ENCODE measurements at places on chromosomes 1 and 21. TPM values are rescaled to one million over a fixed set of nuclear protein-coding genes. Genes with fewer than 3 reads are reported as not detected.

DNA sequence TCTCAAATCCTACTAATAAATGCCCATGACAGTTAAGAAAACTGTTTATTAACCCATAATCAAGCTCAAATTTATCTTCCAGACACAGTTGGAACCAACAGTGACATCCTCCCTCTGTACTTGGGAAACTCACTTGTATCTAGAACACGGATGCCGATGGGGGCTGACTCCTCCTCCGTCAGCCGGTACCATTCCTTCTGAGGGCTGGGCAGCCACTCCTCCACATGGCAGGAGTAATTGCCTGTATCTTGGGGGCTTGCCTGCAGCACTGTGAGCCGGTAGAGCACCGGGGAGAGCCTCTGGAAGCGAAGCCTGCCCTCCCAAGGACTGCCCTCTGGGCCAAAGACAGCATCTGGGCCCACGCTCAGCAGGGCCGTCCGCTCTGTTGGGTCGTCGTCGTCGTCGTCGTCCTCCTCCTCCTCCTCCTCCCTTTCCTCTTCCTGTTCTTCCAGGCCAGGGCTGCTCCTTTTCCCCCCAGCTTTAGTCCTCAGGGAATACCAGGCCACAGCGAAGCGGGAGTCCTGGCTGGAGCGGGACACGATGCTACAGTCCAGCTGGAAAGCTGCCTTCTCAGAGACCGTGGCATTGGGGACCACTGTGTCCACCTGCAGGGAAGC, 8.5 kb upstream of the CD58 start:
- ATAC-seq: no peak

The RIIAD1 gene
- total RNA-seq: 10.3 TPM

DNA sequence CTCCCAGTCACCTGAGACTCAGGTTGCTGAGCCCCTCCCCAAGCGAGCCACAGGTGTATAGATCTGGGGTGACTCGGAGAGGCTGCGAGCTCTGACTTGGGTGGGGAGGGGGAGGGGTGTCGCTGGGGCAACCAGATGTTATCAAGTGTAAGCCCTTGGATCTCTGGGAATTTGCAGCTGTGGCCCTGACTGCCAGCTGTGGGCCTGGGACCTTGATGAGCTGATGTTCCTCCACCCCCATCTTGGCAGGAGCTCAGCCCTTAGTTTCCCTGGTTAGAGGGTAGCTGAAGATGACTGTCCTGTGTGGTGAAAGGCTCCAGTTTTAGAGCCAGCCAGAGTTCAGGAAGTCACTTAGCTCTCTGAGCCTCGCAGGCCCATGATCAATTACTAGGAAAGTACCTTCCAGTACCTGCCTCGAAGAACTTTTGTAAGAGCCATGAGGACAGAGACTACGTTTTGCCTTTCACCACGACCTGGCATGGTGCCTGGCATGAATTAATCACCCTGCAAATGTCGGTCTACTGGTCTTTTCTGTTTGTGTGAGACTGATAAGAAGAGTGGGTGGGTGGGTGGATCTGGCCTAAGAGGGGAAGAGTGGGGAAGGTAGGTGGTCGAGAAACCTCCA, 55.8 kb downstream of the YARS1 start:
- no peak for ATAC-seq

DNA sequence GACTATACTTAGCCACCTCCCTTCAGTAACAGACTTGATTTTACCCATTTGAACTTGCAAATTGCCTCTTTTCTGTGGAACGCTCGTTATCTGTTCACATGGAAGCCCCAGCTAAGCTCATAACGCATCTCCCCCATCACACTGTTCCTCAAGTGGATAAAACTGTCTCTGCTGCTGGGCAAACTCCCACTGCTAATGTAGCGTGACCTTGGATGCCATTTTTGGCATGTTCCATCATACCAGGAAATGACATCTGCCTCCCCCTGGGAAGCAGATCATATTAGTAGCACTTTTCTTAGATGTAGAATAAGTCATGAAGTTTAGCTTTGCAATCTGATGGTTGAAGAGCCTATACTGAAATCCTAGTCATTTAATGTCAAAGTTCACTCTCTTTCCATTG, 528.7 kb upstream of the PLXNA2 start:
- ATAC-seq: no peak

GRCh38 chr21:42721341-42721824, 68.0 kb downstream of the PDE9A start:
- ATAC-seq: no peak

DNA sequence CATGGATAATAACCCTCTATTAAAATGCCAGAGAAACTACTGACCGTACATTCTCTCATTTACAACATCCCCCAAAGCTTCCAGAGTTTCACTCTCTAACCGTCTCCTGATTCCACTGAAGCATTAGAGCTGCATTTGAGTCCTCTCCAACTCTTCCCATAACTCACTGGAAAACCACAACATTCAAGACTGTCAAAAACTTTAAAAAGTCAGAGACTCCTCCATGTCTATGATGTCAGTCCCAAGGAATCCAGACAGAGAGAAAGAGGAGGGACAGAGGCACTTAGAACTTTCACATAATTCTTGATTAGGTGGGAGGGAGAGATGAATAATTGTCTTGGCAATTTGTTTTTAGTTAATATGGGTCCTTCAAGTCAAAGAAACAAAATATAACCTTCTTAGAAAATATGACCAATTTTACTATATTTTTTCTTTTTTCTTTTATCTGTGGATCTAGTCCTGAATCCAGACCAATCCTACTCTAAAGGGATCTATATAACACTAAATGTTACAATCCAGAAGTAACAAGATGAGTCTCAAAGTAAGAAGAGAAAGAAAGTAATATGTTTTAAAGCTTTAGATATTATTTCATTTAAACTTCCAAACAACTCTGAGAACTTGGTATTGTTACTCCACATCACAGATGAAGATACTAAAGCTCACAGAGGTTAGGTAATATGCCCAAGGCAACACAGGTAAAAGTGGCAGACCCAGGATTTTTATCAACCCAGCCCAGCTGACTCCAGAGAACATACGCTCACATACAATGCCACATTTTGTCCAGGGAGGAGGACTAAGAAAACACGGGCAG, 23.8 kb downstream of the OTUD7B start:
- no peak for ATAC-seq

The VCAM1 gene
- 84.0 TPM for total RNA-seq

DNA sequence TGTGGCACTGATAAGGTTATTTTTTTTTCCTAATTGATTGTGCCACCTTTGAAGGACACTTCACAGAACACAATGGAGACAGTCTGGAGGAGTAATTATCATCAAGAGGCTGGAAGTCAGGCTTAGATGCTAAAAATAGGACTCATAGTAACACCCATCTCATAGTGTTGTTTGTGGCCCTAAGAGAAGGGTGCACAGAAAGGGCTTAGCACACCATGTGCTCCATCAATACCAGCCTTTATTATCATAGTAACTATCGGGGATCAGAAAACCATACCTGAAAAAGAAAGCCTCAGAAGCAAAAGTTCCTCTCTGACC, 11.9 kb downstream of the NIPAL3 start:
- peak; percentile 34 for ATAC-seq

GRCh38 chr1:76868916-76869315, 1.6 kb downstream of the ST6GALNAC5 start:
- ATAC-seq: peak; percentile 6

GRCh38 chr1:221555689-221556433, 186.0 kb downstream of the DUSP10 start:
- no peak for ATAC-seq

The INSRR gene
- total RNA-seq: not detected

GRCh38 chr1:242243472-242243871, 244.6 kb upstream of the MAP1LC3C start:
- no peak for ATAC-seq

The OR2AK2 gene
- total RNA-seq: 0.44 TPM

- peak; percentile 64 for ATAC-seq
These were observed 180.7 kb downstream of the ZNF326 start for GRCh38 chr1:90175490-90176167.

The SLC45A1 gene
- total RNA-seq: 4.2 TPM

DNA sequence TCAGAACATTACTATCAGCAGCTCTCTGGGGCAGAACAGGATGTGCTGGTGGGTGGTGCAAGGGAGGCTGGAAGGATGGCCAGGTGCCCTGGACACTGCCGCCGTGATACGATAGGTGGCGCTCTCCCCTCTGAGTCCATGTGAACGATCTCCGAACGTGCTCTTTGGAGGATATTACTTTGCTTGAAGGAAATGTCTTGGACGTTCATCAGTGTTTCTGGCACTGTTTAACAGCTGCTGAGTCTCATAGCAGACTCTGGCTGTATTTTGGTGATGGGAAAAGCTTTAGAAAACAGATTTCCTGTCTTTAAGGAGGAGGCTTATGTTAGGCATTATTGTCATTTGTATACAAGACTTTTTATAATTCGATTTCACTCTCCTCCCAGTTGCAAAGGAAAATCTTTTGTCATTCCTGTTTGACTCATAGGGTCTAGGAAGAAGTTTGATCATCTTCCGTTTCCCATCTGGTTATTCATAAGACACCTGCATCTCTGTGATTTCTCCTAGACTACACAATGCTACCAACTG, 386.2 kb upstream of the ADGRL2 start:
- peak; percentile 79 for ATAC-seq

The PPFIA4 gene
- total RNA-seq: 5.3 TPM

DNA sequence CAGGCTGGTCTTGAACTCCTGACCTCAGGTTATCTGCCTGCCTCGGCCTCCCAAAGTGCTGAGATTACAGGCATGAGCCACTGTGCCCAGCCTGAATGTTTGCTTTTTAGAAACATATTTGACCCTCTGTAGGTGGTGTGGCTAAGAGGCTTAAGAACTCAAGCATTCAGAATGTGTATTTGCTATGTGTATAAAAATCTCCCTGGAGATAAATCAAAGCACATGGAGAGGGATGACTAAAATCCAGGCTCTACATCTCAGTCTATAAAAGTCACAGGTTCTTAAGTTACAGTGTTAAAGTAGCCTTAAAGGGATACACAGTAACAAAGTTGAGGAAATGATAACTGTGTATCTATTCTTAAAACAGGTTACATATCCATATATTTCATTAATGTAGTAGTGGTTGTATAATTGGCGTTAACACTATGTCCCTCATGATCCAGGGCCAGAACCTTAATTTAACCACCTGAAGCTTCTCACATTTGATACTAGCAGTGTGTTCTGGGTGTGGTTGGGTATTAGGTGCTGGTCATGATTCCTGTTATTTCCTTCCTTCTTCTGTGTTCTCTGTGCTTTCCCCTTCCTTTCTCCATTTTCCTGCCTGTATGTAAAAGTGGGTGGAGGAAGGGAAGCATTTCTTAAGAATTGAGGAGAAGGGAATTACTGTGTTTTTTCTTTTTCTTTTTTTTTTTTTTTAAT, 16.2 kb downstream of the GIPC2 start:
- ATAC-seq: no peak

The ATP1A1 gene
- total RNA-seq: 136 TPM

GRCh38 chr21:44368711-44369446, 15.5 kb downstream of the TRPM2 start:
- no peak for ATAC-seq

The KLHL17 gene
- total RNA-seq: 11.2 TPM

GRCh38 chr1:234369784-234370183, 3.5 kb upstream of the COA6 start:
- ATAC-seq: no peak

- no peak for ATAC-seq
These were observed 225.5 kb downstream of the PATJ start for GRCh38 chr1:61967750-61968149.

The MAPKAPK2 gene
- total RNA-seq: 43.3 TPM

The MEX3A gene
- 92.3 TPM for total RNA-seq

DNA sequence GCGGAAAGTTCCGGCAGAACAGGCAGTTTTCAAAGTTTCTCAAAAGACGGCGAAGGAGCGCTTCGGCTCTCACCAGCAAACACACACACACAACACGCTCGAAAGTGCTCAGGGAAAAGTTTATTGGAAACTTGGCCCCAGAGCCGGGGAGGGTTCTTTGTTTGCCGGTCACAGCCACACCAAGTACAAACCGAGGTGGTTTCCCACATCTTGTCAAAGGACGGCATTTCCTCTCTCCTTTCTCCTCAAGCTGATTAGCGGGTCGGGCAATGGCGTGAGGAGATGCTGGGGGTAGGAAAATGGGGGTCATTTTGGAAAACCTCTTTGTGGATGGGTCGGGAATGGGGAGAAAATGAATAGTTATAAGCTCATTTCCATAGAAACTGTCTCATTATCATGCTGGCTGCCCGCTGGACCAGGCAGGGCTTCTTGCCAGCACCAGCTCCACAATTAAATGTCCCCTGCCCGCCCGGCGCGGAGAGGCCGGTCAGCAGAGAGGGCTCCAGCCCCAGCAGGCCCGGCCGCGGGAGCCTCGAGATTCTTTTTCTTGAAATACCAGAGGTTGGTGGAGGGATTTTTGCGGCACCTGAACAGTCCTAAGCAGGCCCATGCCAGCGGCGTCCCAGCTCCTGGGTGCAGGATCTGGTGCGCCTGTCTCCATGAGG, 92.3 kb downstream of the PRDM16 start:
- ATAC-seq: no peak

DNA sequence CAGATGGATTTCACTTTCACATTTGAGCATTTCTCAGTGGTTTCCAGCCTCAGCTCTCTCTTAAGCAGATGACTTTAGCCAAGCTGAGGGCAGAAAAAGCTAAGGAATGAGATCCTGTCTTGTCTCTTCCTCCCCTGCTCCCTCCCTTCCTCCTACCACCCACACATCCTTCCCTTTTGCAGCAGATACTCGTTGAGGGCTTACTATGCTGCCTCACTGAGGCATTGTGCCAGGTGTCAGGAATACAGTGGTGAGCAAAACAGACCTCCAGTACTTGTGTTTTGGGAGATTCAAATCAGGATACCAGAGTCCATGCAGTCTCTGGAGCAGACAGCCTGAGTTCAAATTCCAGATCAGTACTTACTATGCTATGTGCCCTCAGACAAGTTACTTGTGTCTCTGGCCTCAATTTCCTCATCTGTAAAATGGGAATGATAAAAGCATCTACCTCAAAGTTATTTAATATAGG, 43.2 kb downstream of the KIF26B start:
- no peak for ATAC-seq

GRCh38 chr1:167927046-167927754, 9.3 kb upstream of the DCAF6 start:
- ATAC-seq: no peak

The FAM163A gene
- total RNA-seq: not detected

The SYNC gene
- total RNA-seq: 1.6 TPM

The GCSAML gene
- total RNA-seq: not detected

DNA sequence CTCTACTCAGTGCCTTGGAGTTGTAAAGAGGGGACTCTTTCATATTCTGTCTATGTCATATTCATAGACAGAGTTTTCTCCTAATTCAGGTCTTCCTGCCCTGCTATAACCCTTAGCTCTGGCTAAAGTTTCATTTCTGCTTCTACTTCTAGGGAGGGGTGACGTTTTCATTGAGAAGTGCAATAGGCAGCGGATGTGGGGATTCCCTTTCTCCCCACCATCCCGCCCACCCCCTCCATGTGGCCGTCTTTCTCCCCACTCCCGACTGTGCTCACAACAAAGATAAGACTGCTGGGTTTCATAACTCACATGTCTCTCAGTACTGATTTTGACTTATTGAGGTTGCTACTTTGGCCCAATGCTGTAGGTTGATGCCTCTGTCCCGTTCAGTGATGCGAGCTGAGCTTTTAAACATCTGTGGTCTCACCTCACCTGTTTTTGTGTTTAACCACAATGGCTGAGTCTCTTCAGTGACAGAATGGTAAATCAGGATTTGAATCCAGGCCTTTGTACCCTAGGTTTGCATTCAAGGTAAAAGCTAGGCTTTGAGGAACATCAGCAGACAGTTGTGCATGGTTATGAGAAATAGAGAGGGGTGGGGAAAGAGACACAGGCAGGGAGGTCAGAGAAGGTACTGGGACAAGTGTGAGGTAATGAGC, 7.8 kb upstream of the KIF14 start:
- no peak for ATAC-seq

Data from motor neuron (in vitro differentiated cells).